Central memory CD4-positive, alpha-beta T cell (primary cell): ENCODE measurements at places on chromosomes 16 and 17.

GRCh38 chr17:48052956-48053757 is 5.0 kb downstream of the NFE2L1 start:
- no peak for DNase-seq

DNA sequence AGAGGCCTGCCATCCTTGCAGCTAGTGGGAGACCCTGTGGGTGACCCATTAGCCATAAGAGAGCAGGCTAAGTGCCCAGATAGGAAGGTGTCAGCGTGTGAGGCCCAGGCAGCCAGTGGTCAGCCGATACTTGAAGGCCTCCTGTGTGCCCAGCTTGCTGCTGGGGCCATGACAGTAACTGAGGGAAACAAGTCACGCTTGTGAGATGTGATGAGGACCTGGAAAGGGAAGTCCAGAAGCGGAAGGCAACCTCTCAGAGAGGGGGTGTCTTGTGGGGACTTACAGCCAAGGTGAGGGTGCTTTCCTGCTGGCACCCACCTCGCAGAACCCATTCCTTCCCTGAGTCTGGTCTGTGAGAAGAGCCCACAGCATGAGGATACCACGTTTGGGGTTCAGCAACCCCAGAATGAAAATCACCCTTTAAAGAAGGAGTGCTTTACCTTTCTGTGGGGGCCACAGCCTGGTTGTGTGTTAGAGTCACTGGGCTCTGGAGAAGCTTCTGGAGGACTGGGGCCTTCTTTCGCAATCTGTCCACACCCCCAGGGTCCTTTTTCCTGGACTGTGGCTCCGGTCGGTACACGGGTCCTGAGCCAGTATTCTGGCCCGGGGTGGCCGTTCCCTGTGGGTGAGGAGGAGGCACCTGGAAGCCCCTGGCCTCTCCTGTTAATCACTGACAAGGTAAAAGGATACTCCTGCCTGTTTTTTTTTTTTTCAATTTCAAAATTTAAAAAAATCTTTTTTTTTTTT is 53.9 kb downstream of the PLCG2 start:
- DNase-seq = no peak

DNA sequence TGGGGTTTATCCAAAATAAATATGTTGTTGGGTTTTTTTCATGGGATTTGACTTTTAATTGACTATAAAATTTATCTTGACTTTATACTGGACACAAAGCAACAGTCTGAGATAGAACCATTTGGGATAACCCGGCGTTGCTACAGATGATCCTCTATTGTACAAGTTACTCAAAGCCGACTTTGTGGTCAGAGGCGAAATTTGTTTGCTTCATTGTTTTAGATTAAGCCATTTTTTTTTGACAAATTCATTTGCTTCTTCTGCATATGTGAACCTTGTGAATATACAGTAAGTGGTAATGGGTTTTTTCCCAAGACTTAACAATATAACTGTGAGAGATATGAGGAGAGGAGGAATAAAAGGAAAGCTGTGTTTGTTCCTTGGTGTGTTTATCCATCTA is 11.8 kb downstream of the MYO1D start:
- no peak for DNase-seq

DNA sequence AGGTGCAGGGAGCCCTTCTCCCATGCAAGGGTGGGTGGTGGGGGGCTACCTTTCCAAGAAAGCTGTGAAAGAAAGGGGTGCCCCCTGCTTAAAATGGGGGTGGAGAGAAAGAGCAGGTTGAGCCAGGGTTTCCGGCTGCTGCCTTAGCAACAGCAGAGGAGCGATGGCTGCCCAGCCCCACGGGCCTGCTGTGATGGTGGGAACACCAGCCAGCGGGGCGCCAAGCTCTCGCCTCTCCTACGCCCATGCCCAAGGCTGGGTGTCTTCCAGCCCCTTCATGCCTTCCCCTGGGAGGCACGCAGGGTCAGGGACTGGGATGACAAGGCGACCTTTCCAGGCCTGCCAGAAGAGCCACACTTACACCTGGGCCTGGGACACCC is 3.0 kb downstream of the FMNL1 start:
- DNase-seq = no peak

DNA sequence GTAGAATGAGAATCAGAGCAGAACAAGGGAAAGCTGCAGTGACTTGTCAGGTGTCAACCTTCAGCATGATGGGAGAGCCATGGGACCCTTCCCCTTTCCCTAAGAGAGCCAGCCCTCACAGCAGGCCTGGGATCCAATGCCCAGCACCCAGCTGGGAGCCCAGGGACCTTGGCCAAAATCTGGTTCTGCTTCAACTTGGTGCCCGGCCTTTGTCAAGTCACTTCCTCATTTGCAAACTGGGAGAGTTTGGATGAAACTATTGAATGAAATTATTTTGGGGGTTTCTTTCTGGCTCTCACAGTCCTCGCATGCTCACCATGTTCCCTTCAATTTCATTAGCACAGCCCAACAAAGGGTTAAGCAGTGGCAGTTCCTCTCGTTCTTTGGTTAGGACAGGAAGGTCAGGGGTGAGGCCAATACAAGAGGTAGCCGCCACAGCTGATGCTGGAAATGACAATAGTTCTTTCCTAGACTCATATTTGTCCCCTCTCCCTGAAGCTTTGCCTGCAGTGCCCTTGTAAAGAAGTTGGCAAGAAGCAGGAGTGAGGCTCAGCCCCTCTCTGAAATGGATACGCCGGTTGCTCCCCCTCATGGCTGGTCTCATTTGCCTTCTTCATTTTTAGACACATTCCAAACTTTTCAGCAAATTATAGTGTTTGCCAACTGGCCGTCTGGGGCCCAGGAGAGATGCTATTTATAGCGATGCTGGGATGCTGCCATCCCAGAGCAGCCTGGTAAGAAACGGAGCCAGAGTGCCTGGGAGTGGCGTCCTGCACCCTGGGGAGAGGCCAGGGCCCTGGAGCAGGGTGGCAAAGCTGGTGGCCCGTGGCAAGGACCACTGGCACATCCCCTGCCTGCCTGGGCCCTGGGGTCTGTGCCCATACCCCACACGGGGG is 34.5 kb upstream of the MEOX1 start:
- no peak for DNase-seq

GRCh38 chr17:19726631-19727376 is 10.4 kb upstream of the SLC47A2 start:
- DNase-seq = no peak

DNA sequence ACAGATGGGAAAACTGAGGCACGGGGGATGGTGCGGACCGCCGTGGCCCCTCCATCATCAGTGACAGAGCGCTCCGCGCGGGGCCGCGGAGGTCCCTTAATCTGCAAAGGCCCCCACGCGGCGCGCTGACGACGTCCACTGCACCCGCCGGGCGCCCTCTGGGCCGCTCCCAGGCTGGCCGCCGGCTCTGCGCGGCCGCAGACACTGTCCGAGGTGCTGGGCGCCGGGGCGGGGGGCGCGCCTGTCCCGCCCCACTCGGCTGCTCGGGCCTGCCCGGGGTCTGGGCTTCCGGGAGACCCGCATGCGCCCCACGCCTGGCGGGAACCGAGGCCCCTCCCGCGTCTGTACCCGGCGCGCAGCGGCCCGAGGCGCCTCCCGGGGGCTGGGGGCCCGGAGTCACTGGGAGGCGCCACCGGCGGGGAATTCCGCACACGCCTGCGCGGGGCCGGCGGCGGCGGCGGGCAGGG is 550 bp upstream of the RNF213 start:
- peak; percentile 79 for DNase-seq

- no peak for DNase-seq
Measured at GRCh38 chr17:50379351-50380132, 6.5 kb downstream of the EME1 start.

DNA sequence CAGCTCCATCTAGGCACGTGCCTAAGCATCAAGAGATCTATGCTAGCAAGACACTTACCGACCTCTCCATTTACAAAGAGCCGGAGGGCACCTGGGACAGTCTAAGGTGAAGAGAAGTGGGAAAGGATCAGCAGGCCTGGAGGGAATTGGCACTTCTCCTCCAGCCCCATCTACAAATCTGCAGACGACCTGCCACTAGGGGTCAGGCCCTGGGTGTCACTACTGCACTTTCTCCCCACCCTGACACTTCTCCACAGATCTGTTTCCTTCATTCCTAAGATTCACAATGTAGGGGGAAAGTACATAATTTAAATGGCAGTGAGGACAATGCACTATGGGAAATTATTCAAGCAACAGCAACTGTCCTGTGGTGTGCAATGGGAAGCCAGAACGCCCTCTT is 8.1 kb downstream of the MKS1 start:
- DNase-seq = no peak

GRCh38 chr17:8408371-8408770 is 10.7 kb upstream of the RNF222 start:
- DNase-seq = no peak

- no peak for DNase-seq
Measured at GRCh38 chr17:45398800-45399199, 33.9 kb downstream of the ARHGAP27 start.

DNA sequence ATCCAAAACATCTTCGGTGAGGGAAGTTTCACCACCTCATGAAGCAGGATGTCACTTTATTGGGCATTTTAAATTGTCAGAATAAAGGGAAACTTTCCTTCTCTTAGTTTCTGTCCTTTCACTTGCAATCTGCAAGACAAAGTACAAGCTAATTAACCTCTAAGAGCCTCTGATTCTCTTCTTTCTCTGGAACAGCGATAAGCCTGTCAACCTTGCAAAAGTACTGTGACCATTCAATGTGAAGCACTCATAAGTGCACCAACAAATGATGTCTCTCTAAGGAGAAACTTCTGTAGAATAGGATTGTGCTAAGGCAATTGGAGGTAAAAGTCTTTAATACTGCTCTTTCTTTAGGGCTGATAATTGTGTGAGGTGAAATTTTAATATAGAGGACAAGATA is 1622.3 kb downstream of the CDH8 start:
- no peak for DNase-seq

DNA sequence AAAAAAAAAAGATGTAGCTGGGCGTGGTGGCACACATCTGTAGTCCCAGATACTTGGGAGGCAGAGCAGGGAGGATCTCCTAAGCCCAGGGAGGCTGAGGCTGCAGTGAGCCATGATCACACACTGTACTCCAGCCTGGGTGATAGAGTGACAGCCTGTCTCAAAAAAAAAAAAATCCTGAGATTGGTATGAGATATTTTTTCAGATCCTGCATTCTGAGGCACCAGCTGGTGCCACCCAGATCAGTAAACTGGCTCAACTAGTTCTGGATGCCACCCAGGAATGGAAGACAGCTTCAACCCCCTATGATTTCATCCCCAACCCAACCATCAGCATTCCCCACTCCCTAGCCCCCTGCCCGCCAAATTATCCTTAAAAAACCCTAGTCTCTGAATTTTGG is 7.1 kb upstream of the GJC1 start:
- DNase-seq = no peak
